ENCODE measurements at places on chromosomes 5 and 9. TPM values are rescaled to one million over a fixed set of nuclear protein-coding genes. Genes with fewer than 3 reads are reported as not detected.

DNA sequence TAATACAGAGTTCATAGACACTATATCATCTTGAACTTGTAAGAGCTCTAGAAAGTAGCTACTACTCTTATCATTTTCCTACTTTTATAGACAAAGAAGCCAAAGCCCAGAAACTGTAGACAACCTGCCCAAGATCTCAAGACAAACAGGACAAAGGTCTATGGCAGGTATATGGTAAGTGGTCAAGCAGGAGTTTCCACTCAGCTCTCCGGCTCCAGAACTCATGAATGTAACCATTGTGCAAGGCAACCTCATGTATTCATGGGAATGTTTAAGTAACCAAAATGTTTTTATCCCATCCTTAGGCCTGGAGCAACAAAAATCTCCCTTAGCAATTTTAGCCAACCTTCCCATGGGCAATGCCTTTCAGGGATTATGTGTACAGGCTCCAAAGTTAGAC is 163.4 kb upstream of the PUM3 start:
- DNase-seq, result no peak

DNA sequence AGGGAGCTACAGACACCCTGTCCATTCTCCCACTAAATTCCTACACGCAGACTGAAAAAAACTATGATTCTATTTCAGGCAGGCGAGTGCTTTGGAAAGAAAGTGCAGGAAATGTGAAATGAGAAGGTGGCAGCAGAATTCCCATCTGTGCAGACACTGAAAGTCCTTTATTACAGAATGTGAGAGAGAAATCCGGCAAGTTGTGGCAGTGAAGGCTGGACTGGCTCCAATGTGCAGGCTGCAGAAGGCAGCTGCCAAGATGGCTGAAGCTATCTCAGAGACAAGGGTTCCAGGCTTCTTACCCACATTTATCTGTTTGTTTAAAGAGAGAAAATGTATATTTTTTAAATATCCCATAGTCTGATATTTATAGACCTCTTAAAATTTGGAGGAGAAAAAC is 161.8 kb upstream of the VLDLR start:
- no peak for DNase-seq

DNA sequence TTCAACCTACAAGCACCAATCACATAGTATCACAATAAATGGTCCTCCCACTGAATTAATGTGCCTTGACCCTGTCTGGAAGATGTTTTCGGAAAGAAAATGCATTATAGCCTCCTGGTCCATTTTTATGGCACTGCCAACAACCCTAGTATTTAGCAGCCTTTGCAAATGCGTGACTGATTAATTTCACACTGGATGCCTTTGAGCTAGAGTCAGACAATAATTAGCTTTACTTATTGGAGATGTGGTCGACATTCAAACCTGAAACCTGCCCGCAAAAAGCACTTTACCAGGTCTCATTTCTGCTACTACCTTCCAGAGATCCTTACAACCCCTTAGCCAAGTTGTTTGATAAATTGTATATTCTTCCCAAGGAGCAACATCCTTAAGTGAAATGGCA is 119.3 kb upstream of the DPYSL3 start:
- no peak for DNase-seq

Gene PPIC
- 28.1 TPM for polyA plus RNA-seq

DNA sequence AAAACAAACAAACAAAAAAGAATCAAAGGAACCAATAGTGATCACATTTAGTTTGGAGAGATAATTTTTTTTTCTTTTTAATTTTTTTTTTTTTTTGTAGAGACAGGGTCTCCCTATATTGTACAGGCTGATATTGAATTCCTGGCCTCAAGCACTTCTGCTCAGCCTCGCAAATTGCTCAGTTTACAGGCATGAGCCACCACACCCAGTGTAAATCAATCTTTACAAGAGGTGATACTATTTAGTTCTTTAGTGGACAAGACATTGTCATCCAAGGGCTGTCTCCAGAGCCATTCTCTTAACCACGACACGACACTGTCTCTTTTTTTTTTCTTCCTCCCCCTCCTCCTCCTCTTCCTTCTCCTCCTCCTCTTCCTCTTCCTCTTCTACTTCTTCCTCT is 29.6 kb downstream of the ERAP2 start:
- DNase-seq, result no peak

- no peak for DNase-seq
Observed at GRCh38 chr9:125431012-125431305, 169.3 kb downstream of the GAPVD1 start.

DNA sequence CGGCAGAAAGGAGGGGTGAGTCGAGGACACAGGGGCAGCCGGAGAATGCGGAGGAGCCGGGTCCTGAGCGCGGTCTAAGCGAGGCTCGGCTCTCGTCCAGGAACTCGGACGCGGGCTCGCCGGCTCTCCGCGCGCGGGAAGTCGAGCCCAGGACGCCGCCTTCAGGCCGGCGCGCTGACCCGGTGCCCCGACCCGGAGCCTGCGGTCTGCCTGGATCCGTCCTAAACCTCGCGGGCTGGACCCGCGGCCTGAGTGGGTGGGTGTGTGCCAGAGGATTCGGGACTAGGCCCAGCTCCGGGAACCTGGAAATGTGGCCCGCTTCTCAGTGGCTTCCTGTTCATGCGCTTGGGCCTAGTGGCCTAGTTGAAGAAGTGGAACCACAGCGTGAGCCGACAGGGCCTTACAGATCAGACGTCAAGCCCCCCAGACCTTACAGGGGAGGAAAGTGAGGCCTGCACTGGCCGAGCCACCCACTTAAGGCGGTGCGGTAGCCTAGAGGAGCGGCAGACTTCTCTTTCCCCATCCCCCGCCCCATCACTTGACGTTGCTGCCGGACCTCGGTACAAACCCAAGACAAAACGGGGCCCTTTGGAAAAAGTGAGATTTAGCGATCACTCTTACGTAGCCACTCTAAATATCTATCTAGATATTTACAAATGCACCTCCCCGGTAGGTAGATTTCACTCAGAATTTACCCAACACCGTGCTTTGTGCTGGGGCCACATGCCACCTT is 1.2 kb downstream of the CDKN2B-AS1 start:
- DNase-seq, result no peak

- DNase-seq, result no peak
Observed at GRCh38 chr5:59842999-59843398, 50.5 kb downstream of the PDE4D start.

Data from keratinocyte (primary cell).